ENCODE measurements at places on chromosomes 1 and 21. TPM values are rescaled to one million over a fixed set of nuclear protein-coding genes. Genes with fewer than 3 reads are reported as not detected.

The LCA5L gene
- not detected for total RNA-seq

The IGFN1 gene
- total RNA-seq = not detected

DNA sequence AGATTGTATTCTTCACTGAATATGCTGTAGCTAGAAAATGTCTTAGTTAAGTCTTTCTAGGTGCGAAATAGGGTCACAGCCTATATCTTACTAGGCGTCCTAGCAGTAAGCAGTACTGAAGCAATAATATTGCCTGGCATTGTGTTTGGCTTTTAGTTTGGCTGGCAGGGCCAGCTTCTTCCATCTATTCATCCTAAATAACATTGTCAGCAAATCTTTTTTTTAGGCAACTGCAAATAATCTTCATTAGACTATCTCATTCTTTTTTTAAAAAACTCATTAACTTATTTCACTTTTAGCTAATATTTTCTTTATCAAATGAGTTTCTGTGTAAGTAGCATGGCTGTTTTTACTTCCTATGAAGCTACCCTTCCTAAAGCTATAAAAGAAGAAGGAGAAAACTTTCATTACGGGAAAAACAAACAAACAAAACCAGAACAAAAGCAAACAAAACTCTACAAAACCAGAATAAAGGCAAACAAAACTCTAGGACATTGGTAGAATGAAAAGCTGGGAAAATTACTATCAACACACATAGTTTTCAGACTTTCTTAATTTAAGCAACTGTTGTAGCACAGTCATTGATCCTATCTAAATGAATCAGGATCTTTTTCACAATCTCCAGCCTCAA, 506.0 kb downstream of the DPYD start:
- no peaks in the 10 kb centered on the region for H3K27me3 ChIP-seq
- peak; percentile 33 for DNase-seq
- H3K27ac ChIP-seq = no peak overlapping the region
- H3K36me3 ChIP-seq = no peaks in the 10 kb centered on the region
- no peak overlapping the region for H3K4me3 ChIP-seq

GRCh38 chr1:32380057-32380456, 14.2 kb downstream of the BSDC1 start:
- no peak overlapping the region for H3K4me3 ChIP-seq
- no peak overlapping the region for H3K27ac ChIP-seq
- peaks cover 16% of the 10 kb centered on the region for H3K36me3 ChIP-seq
- no peaks in the 10 kb centered on the region for H3K27me3 ChIP-seq
- no peaks in the 10 kb centered on the region for H3K4me1 ChIP-seq
- DNase-seq = no peak

GRCh38 chr21:33870768-33871167, 44.8 kb downstream of the ATP5PO start:
- no peaks in the 10 kb centered on the region for H3K36me3 ChIP-seq
- DNase-seq = no peak
- H3K27me3 ChIP-seq = no peaks in the 10 kb centered on the region
- no peaks in the 10 kb centered on the region for H3K4me1 ChIP-seq
- no peak overlapping the region for H3K27ac ChIP-seq

- H3K4me3 ChIP-seq = peak overlapping the region; percentile 77
- H3K27me3 ChIP-seq = no peaks in the 10 kb centered on the region
- peaks cover 2% of the 10 kb centered on the region for H3K36me3 ChIP-seq
- peaks cover 54% of the 10 kb centered on the region for H3K4me1 ChIP-seq
- H3K27ac ChIP-seq = no peak overlapping the region
These were observed 491 bp upstream of the RAP1A start for GRCh38 chr1:111618961-111619634.

The HRNR gene
- not detected for total RNA-seq

DNA sequence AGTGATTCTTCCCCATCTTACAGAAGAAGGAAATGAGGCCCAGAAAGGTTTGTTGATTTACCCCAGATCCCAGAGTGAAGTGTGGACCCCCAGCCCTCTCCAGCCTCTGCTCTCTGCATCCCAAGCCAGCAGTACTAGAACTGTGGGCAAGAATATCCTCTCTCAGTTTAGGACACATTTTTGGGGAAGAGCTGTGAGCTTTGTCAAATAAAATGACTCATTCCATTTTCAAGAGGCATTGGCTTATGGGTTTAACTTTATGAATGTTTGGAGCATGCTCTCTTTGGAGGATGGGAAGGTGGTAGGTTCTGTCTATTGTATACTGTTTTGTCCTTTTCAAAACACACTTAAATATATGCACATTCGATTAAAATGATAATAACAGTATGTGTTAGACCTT, 70.6 kb upstream of the CNTN2 start:
- no peaks in the 10 kb centered on the region for H3K36me3 ChIP-seq
- H3K27me3 ChIP-seq = no peaks in the 10 kb centered on the region
- peaks cover 76% of the 10 kb centered on the region for H3K4me1 ChIP-seq

DNA sequence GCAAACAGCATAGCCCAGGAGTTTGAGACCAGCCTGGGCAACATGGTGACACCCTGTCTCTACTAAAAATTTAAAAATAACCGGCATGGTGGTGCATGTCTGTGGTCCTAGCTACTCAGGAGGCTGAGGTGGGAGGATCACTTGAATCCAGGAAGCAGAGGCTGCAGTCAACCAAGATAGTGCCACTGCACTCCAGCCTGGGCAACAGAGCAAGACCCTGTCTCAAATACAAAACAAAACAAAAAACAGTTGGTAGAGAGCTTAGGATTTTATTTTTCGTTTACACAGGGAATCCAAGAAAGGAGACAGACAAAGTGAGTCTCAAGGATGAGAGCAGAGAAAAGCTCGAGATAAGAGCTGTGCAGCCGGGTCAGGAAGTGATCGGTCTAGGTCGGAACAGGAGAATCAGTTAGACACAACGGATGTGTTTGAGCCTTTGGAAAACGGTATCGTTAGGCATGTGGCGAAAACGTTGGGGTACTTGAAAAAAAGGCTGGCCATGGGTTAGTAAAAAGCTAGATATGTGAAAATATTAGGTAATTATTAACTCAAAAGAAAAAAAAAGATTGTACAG, 1.7 kb upstream of the MIB2 start:
- H3K36me3 ChIP-seq = no peaks in the 10 kb centered on the region
- no peak overlapping the region for H3K4me3 ChIP-seq
- H3K27ac ChIP-seq = no peak overlapping the region
- peaks cover 23% of the 10 kb centered on the region for H3K4me1 ChIP-seq

GRCh38 chr1:228998179-228998578, 262.9 kb downstream of the RHOU start:
- no peaks in the 10 kb centered on the region for H3K36me3 ChIP-seq
- no peak overlapping the region for H3K27ac ChIP-seq
- no peak for DNase-seq
- H3K4me3 ChIP-seq = no peak overlapping the region

The FCRLB gene
- 937 TPM for total RNA-seq

DNA sequence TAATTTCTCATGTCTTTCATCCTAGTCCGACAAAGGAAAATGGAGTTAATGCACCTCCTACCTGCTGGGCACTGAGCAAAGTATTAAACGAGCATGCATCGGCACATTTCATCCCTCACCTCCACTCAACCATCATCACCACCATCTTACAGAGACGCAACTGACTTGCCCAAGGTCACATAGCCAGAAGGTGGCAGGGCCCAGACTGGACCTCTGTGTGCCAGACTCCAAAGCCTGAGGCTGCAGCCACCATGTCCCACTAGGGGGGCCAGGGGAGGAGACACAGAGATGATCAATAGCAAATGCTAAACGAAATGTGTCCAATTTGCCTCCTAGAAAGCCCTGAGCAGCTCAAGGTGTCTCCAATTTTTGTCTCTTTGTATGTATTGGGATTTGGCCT, 163.7 kb upstream of the EDN2 start:
- no peaks in the 10 kb centered on the region for H3K36me3 ChIP-seq
- peaks cover 8% of the 10 kb centered on the region for H3K4me1 ChIP-seq
- no peak overlapping the region for H3K27ac ChIP-seq

The CCDC24 gene
- 34.7 TPM for total RNA-seq

DNA sequence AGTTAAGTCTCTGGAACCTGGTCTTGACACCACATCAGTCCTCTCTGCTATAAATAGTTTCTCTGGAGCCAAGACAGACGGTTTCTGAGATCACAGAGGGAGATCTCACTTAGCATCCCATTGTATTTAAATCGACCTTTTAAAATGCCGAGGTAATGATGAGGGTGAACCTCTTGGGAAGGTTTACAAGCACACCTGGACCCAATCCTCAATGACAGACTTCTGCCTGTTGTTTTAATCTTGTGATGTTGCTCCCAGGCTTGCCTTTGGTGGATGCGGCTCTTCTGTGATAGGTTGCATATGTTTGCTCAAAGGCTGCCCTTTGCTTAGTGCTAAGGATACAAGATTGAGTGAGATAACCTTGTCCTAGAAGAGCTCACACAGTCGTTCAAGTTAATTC, 104.6 kb upstream of the L1TD1 start:
- H3K4me3 ChIP-seq = no peak overlapping the region
- H3K36me3 ChIP-seq = no peaks in the 10 kb centered on the region
- H3K4me1 ChIP-seq = no peaks in the 10 kb centered on the region
- DNase-seq = no peak
- H3K27ac ChIP-seq = no peak overlapping the region
- no peaks in the 10 kb centered on the region for H3K27me3 ChIP-seq

GRCh38 chr21:33293136-33293535, 27.0 kb downstream of the IL10RB start:
- H3K4me3 ChIP-seq = no peak overlapping the region
- 0 out of 2 replicates have a peak, but pooled peaks cover 4% of the 10 kb centered on the region for H3K36me3 ChIP-seq
- peaks cover 4% of the 10 kb centered on the region for H3K4me1 ChIP-seq
- no peak overlapping the region for H3K27ac ChIP-seq
- no peak for DNase-seq

DNA sequence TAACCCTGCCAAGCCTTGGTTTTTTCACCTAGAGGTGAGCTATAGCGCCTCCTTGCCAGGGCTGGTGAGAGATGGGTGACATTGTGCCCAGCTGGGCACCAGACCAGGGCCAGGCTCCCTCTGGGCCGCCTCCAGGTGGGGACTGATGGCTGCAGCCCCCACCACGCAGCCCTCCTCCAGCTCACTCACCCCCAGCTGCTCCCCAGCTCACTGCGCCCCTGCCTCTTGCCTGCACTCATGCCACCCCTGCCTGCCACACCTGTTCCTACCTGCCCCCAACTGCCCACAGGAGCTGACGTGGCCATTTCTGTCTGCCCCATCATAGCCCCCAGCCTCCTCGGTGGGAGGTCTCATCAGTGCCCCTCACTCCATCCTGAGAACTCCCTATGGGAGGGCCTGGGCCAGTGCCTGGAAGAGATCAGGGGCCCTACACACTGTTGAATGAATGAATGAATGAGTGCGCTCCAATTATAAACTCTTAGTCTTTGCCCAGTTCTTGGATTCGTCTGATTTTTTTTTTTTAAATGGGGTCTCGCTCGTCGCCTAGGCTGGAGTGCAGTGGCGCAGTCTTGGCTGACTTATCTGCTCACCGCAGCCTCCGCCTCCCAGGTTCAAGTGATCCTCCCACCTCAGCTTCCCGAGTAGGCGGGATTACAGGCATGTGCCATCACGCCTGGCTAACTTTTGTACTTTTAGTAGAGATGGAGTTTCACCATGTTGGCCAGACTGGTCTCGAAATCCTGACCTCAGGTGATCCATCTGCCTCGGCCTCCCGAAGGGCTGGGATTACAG, 26.4 kb upstream of the VPS13D start:
- no peak overlapping the region for H3K27ac ChIP-seq
- H3K27me3 ChIP-seq = no peaks in the 10 kb centered on the region
- no peak for DNase-seq
- no peak overlapping the region for H3K4me3 ChIP-seq
- peaks cover 9% of the 10 kb centered on the region for H3K4me1 ChIP-seq

GRCh38 chr1:14944471-14944985, 209.0 kb upstream of the TMEM51 start:
- H3K4me3 ChIP-seq = no peak overlapping the region
- DNase-seq = no peak
- H3K4me1 ChIP-seq = no peaks in the 10 kb centered on the region
- no peak overlapping the region for H3K27ac ChIP-seq

The FNDC5 gene
- total RNA-seq = not detected

DNA sequence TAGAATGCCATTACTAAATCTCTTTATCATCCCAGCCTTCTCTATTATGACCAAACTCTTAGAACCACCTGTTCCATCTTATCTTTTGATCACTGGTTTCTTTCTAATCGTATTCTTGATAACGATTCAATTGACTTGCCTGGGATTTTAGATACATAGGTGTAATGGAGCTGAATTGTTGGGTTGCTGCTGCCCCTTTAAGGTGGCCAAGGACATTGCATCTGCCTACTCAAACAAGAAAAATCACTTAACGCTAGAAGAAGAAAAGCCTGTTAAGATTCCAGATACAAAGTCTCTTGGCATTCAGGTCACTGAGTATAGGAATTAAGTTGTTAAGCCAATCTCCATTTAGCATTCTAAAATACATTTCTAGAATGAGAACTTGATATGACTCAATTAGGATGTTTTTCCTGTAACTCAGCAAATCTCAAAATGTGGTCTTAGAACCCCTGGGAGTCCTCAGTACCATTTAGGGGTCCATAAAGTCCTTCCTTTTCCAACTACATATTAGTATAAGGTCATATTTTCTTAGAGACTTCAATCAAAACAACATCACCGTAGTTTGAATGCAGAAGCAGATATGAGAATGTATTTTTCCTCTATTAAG, 12.4 kb downstream of the NEXN start:
- H3K36me3 ChIP-seq = no peaks in the 10 kb centered on the region
- H3K4me3 ChIP-seq = no peak overlapping the region
- H3K4me1 ChIP-seq = no peaks in the 10 kb centered on the region
- H3K27me3 ChIP-seq = no peaks in the 10 kb centered on the region

- H3K27ac ChIP-seq = peak overlapping the region; percentile 96
- H3K36me3 ChIP-seq = peaks cover 49% of the 10 kb centered on the region
- peaks cover 53% of the 10 kb centered on the region for H3K4me1 ChIP-seq
- DNase-seq = peak; percentile 83
- H3K4me3 ChIP-seq = peak overlapping the region; percentile 82
These were observed 1.9 kb downstream of the ITPKB start for GRCh38 chr1:226736908-226737818.

GRCh38 chr1:53031732-53032131, 30.3 kb upstream of the PODN start:
- H3K27ac ChIP-seq = no peak overlapping the region
- H3K4me1 ChIP-seq = peaks cover 6% of the 10 kb centered on the region
- no peak for DNase-seq
- no peak overlapping the region for H3K4me3 ChIP-seq
- peaks cover 9% of the 10 kb centered on the region for H3K36me3 ChIP-seq

The RLF gene
- 33.5 TPM for total RNA-seq

DNA sequence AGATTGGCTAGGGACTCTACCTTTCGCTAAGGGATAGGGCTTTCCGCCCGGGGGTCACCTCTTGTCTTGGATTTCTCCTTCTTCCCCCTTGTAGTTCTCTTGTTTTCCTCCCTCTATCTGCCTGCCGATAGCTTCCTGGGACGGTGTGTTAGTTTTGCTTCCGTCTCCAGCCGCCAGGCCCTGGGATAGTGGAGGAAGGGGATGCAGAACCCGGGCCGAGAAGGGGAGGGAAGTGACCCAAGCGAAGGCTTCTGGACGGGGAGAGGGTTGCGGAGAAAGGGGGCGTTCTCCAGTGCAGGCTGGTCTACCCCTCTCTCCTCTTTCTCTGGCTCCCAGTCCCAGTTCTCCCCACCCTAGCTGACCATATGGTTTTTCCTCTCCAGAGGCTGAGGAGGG, 871 bp downstream of the TUFT1 start:
- no peak overlapping the region for H3K27ac ChIP-seq
- H3K4me1 ChIP-seq = no peaks in the 10 kb centered on the region
- H3K36me3 ChIP-seq = no peaks in the 10 kb centered on the region
- DNase-seq = no peak

- no peak overlapping the region for H3K27ac ChIP-seq
- H3K4me1 ChIP-seq = no peaks in the 10 kb centered on the region
- H3K4me3 ChIP-seq = no peak overlapping the region
- H3K27me3 ChIP-seq = no peaks in the 10 kb centered on the region
- no peaks in the 10 kb centered on the region for H3K36me3 ChIP-seq
These were observed 214.5 kb upstream of the PLD5 start for GRCh38 chr1:242738702-242739645.

GRCh38 chr1:160997323-160998038, 23.5 kb downstream of the F11R start:
- peak; percentile 82 for DNase-seq

The CACNA1S gene
- not detected for total RNA-seq
